ENCODE measurements at places on chromosomes 6 and 20.
A peak's percentile ranks its signal among the peaks of the same experiment; 100 is the strongest.

DNA sequence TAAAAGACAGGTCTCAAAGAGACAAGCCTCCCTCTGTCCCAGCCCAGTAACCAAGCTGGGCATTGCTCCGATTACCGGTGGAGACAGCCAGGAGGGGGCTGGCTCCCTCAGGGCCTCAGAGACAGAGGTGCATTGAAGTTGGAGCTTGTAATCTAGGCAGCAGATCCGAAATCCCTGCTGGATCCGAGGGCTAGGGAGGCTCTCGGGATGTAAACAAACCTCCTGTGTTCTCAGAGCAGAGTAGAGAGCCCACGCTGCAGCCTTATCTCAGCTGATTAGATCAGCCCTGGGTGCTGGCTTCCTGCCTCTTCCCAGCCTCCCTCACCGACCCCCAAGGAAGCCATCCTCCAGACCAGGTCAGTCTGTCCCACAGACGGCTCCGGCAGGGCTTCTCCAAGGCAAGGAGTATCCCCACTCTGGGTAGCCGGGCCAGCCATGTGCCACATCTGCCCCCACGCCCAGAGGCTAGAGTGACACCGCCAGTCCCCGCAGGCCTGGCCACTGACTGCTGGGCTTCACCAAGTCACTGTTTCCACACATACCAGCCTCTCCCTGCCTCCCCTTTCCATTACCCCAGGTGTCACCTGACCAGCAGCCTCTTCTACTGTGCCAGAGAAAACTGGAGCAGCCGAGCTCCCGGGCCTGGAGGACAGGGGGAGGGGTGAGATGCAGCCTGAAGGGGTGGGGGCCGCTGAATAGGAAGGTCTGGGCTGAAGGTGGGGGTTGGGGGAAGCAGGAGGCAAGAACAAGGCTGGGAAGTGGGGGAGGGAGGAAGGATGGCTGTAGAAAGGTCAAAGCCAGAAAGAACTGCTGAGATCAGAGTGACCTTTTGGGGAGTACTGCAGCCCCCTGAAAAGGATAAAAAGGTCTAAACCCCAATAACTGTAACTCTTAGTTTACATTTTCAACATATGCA is 6.0 kb downstream of the SDC4 start:
- H3K4me1 ChIP-seq, result no peaks in the 10 kb centered on the region
- no peaks in the 10 kb centered on the region for H3K27me3 ChIP-seq
- DNase-seq, result no peak
- no peaks in the 10 kb centered on the region for H3K36me3 ChIP-seq
- no peak overlapping the region for H3K4me3 ChIP-seq

GRCh38 chr20:25071734-25072133 is 10.2 kb downstream of the VSX1 start:
- H3K4me3 ChIP-seq, result no peak overlapping the region
- no peak for DNase-seq
- no peaks in the 10 kb centered on the region for H3K27me3 ChIP-seq
- H3K36me3 ChIP-seq, result no peaks in the 10 kb centered on the region

DNA sequence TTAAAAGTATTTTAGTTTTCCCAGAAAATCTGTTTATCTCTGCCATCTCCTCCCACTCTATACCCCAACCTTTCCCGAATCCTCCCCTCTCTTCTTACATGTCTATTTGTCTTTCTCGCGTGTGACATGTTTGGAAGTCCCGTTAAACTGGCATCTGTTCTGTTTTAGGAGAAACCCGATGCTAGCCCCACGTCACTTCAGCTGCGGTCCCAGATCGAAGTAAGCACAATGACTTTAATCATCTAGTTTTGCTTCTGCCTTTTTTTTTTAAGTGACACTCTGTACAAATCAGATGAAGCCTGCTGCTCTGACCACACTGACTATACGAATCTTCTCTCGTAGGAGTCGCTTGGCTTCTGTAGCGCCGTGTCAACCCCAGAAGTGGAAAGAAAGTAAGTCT is 97.4 kb downstream of the SASH1 start:
- no peak overlapping the region for H3K27ac ChIP-seq
- no peak overlapping the region for H3K4me3 ChIP-seq
- H3K36me3 ChIP-seq, result no peaks in the 10 kb centered on the region
- DNase-seq, result no peak
- H3K27me3 ChIP-seq, result no peaks in the 10 kb centered on the region

DNA sequence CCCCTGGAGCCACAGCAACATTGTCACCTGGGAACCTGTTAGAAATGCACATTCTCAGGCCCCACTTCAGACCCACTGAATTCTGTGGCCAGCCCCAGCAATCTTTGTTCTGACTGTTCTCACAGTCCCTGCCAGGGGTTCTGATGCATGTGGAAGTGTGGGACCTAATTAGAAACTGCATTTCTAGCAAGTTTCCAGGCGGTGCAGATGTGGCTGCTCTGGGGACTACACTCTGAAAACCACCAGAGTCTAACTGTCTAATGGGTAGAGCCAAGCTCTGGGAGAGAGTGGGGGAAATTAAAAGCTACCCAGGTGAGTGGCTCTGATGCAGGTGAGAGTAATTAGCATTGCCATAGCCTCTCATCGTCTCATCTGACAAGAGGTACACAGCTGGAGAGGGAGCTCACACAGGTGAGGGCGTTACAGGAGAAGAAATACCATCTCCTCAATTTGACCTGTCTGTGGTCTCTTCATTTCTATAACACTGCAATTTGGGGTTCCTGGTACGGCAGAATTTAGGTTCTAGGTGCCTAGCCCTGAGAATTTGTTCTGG is 66.0 kb downstream of the SNX5 start:
- H3K4me1 ChIP-seq, result no peaks in the 10 kb centered on the region
- H3K36me3 ChIP-seq, result no peaks in the 10 kb centered on the region
- no peaks in the 10 kb centered on the region for H3K27me3 ChIP-seq
- H3K27ac ChIP-seq, result no peak overlapping the region
- no peak for DNase-seq

- H3K4me3 ChIP-seq, result no peak overlapping the region
- no peak for DNase-seq
- no peak overlapping the region for H3K27ac ChIP-seq
- peaks cover 12% of the 10 kb centered on the region for H3K4me1 ChIP-seq
These were observed 172.2 kb downstream of the ARID1B start for GRCh38 chr6:156949376-156949775.

GRCh38 chr20:10928841-10929421 is 255.1 kb upstream of the JAG1 start:
- no peaks in the 10 kb centered on the region for H3K4me1 ChIP-seq
- H3K36me3 ChIP-seq, result no peaks in the 10 kb centered on the region
- no peak overlapping the region for H3K4me3 ChIP-seq
- DNase-seq, result no peak

- peak overlapping the region; percentile 99 for H3K4me3 ChIP-seq
- DNase-seq, result peak; percentile 83
- H3K36me3 ChIP-seq, result no peaks in the 10 kb centered on the region
- no peaks in the 10 kb centered on the region for H3K27me3 ChIP-seq
These were observed 968 bp downstream of the PHF3 start for GRCh38 chr6:63636518-63637021.

DNA sequence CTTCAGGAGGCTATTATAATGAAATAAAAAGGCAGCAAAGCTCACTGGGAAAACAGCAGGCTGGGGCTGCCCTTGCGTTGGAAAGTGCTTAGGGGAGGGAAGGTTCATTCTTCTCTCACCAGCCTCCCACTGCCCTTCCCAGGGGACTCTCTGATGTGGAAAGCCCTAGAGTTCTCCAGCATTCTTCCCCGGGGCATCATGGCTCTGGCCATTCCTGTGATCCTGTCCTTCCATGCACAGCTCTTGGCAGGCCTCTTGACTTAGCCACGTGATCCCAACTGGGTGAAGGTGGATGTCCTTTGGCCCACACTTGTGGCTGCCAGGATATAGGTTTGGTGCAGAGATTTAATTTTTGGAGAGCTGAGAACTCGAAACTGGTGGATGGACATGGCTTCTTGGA is 58.0 kb upstream of the ZNF831 start:
- H3K36me3 ChIP-seq, result no peaks in the 10 kb centered on the region
- DNase-seq, result no peak
- no peaks in the 10 kb centered on the region for H3K4me1 ChIP-seq
- no peak overlapping the region for H3K4me3 ChIP-seq
- no peak overlapping the region for H3K27ac ChIP-seq

- no peaks in the 10 kb centered on the region for H3K27me3 ChIP-seq
- H3K36me3 ChIP-seq, result no peaks in the 10 kb centered on the region
- H3K27ac ChIP-seq, result no peak overlapping the region
- H3K4me1 ChIP-seq, result peaks cover 4% of the 10 kb centered on the region
- no peak overlapping the region for H3K4me3 ChIP-seq
- DNase-seq, result no peak
These were observed 70.2 kb downstream of the RCAN2 start for GRCh38 chr6:46420921-46421638.

- no peak overlapping the region for H3K4me3 ChIP-seq
- H3K27ac ChIP-seq, result no peak overlapping the region
- H3K36me3 ChIP-seq, result no peaks in the 10 kb centered on the region
- DNase-seq, result no peak
- H3K4me1 ChIP-seq, result peaks cover 4% of the 10 kb centered on the region
- H3K27me3 ChIP-seq, result no peaks in the 10 kb centered on the region
These were observed 5.7 kb upstream of the OSTM1 start for GRCh38 chr6:108080010-108080780.

DNA sequence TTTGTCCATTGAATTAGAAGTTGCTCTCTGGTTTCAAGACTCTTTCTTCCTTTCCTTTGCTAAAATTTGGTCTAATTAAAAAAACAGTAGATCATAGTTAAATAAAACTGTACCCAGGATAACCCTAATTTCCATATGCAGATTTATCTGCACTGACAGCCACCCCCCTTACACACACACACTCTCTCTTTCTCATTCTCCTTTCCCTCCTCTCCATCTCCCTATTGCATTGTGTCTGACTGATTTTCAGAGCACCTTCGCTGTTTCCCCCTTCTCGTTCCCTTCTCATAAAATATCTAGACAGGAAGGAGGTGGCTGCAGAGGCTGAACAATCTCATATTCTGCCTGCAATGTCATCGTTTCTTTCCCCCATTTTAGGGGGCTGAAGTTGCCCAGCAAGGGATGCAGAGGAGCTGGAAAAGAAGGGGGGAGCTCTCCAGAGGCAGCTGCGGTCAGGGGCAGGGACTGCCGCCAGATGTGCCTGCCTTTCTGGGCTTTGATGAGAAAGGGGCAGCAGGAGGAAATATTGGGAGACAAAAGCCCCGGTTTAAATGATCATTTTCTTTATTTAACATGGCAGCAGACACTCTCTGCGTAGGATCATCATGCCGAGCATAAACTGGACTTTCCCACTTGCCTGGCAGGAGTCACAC is 22.5 kb upstream of the MMS22L start:
- H3K27me3 ChIP-seq, result no peaks in the 10 kb centered on the region
- no peaks in the 10 kb centered on the region for H3K36me3 ChIP-seq
- H3K4me3 ChIP-seq, result no peak overlapping the region
- H3K4me1 ChIP-seq, result no peaks in the 10 kb centered on the region
- DNase-seq, result no peak
- no peak overlapping the region for H3K27ac ChIP-seq

GRCh38 chr20:33790566-33790965 is 20.6 kb upstream of the CHMP4B start:
- H3K27ac ChIP-seq, result no peak overlapping the region
- DNase-seq, result no peak
- no peaks in the 10 kb centered on the region for H3K4me1 ChIP-seq
- no peak overlapping the region for H3K4me3 ChIP-seq
- no peaks in the 10 kb centered on the region for H3K36me3 ChIP-seq
- H3K27me3 ChIP-seq, result no peaks in the 10 kb centered on the region

DNA sequence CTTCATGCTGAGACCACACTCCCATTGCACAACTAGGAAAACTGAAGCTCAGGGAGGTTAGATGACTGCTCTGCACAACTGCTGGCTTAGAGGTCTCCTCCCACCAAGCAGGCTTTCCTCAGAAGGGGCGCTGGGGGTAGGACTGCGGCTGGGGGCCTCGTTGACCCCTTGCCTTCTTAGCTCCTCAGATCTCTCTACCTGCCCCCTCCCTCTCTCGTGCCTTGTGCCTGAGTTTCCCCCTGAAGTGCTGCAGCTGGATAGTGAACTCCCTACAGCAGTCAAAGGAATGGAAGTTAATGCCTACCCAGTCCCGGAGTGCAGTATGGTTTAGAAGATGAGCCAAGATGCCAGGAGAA is 149.8 kb downstream of the GRM4 start:
- H3K36me3 ChIP-seq, result no peaks in the 10 kb centered on the region
- no peaks in the 10 kb centered on the region for H3K27me3 ChIP-seq
- no peak for DNase-seq
- H3K4me1 ChIP-seq, result no peaks in the 10 kb centered on the region
- no peak overlapping the region for H3K4me3 ChIP-seq

DNA sequence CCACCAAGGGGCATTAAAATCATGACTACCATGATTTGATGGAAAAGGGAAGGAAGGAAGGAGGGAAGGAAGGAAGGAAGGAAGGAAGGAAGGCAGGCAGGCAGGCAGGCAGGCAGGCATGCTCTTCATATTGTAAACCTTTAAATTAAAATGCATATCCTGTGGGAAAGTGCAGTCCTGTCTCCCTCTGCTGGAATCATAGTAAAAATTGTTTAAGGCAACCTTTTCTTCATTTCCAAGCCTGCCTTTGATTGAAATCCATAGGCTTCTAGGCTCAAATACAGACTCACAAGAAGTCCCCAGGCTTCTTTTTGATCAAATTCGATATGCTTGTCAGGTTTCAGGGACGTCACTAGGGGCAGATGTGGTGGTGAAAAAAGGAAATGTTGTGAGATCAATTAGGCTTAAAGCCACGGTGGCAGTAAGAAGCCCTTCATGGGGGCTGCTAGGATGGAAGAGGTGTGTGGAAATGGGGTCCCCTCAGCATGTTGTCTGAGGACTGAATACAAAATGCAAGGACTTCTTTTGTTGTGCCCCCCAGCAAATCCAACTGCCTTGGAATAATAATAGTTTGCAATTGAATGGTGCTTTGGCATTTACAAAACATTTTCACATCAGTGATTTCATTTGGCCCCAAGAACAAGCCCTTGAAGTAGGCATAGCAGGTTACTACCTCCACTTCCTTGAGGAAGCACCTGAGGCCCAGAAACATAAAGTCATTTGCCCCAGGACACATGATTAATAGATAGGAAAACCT is 25.6 kb upstream of the GABRR1 start:
- H3K36me3 ChIP-seq, result no peaks in the 10 kb centered on the region
- no peak overlapping the region for H3K27ac ChIP-seq
- H3K4me1 ChIP-seq, result no peaks in the 10 kb centered on the region

GRCh38 chr6:111580826-111581505 is 24.7 kb downstream of the TRAF3IP2 start:
- no peaks in the 10 kb centered on the region for H3K4me1 ChIP-seq
- no peak overlapping the region for H3K27ac ChIP-seq
- H3K27me3 ChIP-seq, result no peaks in the 10 kb centered on the region
- H3K36me3 ChIP-seq, result no peaks in the 10 kb centered on the region
- H3K4me3 ChIP-seq, result no peak overlapping the region
- no peak for DNase-seq

DNA sequence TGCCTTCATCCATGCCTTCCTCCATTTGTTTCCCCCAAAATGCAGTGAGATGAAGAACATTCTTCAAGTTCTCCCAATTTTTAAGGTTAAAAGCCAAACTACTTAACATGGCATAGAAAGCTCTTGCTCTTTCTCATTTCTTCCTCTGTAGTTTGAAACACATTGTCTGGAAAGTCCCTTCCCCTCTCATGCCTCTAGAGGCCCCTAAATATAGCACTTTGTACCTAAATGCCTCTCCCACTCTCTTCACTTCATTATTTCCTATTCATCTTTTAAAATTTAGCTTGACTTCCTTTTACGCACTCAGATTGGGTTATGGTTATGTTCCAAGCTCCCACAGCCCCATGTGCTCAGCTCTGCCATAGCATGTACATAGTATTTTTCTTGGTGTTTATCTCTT is 389.3 kb downstream of the HDGFL1 start:
- H3K4me1 ChIP-seq, result peaks cover 18% of the 10 kb centered on the region
- no peak overlapping the region for H3K27ac ChIP-seq
- H3K4me3 ChIP-seq, result no peak overlapping the region
- DNase-seq, result no peak

All from tibial nerve (tissue), 4 donors.